ENCODE measurements at places on chromosomes 12 and 14. TPM values are rescaled to one million over a fixed set of nuclear protein-coding genes. Genes with fewer than 3 reads are reported as not detected.
A peak's percentile ranks its signal among the peaks of the same experiment; 100 is the strongest.

- H3K4me1 ChIP-seq: no peaks in the 10 kb centered on the region
- H3K27ac ChIP-seq: no peak overlapping the region
- DNase-seq: no peak
- H3K4me3 ChIP-seq: no peak overlapping the region
Observed at GRCh38 chr12:80299976-80300375, 144.1 kb upstream of the PTPRQ start.

GRCh38 chr14:68979722-68980451 is 785 bp upstream of the ACTN1 start:
- H3K27ac ChIP-seq: peak overlapping the region; percentile 94
- peak; percentile 50 for DNase-seq
- H3K4me1 ChIP-seq: peaks cover 54% of the 10 kb centered on the region

DNA sequence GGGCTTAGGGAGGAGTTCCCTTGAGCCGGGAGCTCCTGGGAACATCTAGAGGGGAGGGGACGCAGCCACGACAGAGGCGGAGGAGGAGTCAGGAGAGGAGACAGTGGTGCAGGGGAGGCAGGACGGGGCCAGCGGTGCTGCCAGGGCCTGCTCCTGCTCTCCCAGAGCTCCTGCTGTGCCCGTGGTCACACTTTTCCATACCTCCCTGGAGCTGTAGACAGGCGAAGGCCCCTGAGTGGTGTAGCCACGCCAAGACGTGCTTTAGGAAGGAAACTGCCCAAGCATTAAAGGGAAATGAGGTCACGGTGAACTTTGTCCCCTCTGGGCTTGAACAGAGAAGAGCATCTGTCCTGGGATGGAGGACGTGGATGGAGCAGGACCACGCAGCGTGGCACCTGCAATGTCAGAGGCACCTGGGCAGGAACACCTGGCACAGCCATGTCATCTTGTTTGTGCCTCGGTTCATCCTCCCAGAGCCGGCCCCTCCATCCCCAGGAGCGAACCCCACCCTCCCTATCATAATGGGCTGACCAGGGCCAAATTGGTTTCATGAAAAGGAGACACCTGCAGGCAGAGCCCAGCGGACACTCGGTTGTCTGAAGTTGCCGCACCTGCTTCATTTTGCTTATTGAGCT is 239.5 kb upstream of the SFSWAP start:
- no peaks in the 10 kb centered on the region for H3K36me3 ChIP-seq
- H3K27ac ChIP-seq: no peak overlapping the region
- peaks cover 59% of the 10 kb centered on the region for H3K27me3 ChIP-seq
- no peak for DNase-seq
- H3K4me1 ChIP-seq: no peaks in the 10 kb centered on the region

- no peaks in the 10 kb centered on the region for H3K27me3 ChIP-seq
- peaks cover 70% of the 10 kb centered on the region for H3K4me1 ChIP-seq
- peak; percentile 90 for DNase-seq
- peaks cover 28% of the 10 kb centered on the region for H3K36me3 ChIP-seq
- peak overlapping the region; percentile 98 for H3K27ac ChIP-seq
Observed at GRCh38 chr14:104735830-104736642, 12.0 kb downstream of the ADSS1 start.

DNA sequence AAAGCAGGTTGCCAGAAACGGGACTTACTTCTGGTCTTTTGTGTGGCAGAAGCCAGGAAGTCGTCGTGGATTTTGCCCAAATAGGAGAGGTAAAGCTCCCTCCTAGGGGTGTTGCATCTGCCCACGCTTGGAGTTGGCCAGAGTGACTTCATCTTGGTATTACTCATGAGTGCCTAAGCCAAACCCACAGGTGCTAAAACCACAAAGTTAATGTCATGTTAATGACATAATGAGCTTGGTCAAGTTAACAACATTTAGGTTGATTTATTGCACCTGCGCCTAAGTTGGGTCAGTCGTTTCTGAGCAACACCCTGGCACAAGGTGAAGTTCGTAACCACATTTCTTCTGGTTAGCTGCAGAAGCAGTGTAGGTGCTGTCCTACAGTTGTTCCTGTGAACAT is 225.2 kb downstream of the FUT8 start:
- H3K36me3 ChIP-seq: peaks cover 9% of the 10 kb centered on the region
- no peak for DNase-seq
- no peak overlapping the region for H3K4me3 ChIP-seq
- no peaks in the 10 kb centered on the region for H3K4me1 ChIP-seq
- H3K27ac ChIP-seq: no peak overlapping the region
- H3K27me3 ChIP-seq: no peaks in the 10 kb centered on the region

- no peaks in the 10 kb centered on the region for H3K4me1 ChIP-seq
Observed at GRCh38 chr12:34402228-34402898, 380.1 kb downstream of the ALG10 start.

DNA sequence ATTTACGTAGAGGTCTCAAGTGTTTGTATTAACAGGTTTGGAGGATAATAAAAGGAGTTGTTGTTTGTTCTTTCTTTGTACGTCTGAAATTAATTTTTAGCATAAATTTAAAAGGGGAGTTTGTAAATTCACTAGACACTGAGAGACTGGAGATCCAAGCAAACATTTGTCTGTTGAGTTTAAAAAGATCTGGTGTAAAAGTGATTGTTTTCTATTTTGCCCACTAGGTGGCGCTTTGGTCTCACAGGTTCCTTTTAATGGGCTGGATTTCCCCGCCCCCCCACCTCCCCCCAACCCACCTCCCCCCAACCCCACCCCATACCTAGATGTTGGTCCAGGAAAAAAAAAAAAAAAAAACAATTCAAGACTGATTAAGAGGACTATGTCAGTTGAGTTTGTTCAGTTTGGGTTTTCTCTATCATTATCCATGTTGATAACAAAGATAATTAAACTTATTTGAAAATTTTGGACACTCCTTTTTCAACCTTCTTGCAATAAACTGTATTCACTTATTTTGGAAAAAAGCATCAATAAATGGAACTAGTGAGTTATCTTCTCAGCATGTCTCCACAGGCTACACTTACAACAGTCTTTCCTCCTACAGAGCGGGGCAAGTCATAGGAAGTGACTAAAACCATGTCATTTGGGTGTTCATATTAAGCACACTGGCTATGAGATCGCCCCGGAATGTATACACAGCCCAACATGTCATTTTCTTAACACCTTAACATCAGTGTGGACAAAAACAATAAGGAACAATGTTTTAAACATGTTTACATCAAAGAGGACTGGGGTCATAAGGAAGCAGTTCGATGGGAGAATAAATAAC is 841.1 kb downstream of the NRXN3 start:
- no peaks in the 10 kb centered on the region for H3K4me1 ChIP-seq
- H3K27me3 ChIP-seq: peaks cover 10% of the 10 kb centered on the region
- H3K36me3 ChIP-seq: no peaks in the 10 kb centered on the region
- no peak overlapping the region for H3K4me3 ChIP-seq
- no peak overlapping the region for H3K27ac ChIP-seq

DNA sequence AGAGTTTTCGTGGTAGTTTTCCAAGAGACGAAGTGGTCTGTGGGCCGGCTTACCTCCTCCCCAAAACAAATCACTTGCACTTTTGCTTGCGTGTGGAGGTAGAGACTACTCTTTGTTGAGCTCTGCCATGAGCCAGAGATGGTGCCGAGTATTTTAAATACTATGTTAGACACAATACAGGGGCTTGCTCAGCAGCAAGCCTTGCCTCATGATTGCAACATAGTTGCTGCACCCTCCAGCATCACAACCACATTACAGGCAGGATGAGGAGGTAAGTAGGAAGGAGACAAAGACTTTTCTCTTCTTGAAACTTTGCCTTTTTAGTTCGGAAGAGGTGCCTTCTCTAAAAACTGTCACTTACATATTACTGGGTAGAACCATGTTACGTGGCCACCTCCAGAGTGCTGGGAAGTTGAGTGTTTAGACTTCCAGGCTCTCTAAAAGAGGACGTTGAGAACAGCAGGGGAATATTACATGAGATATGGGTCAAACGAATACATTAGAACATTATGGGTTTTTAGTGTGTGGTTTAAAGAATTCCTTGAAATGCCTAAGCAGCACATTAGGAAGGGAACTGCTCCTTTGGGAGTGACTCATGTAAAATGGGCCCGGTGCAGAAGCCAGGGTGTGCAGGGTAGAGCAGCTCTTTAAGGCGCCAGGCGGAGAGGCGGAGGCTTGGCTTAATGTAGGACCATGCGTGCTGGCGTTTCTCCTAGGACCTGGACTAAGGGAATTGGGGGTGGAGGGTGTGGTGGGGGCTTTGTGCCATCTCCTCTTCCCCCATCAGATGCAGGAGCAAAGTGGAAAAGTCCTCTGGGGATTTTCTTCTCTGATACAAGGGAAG is 110.6 kb upstream of the PRMT8 start:
- H3K27ac ChIP-seq: peak overlapping the region; percentile 28
- H3K4me1 ChIP-seq: peaks cover 16% of the 10 kb centered on the region
- no peak for DNase-seq
- no peaks in the 10 kb centered on the region for H3K27me3 ChIP-seq
- H3K4me3 ChIP-seq: no peak overlapping the region

Gene KRT73
- not detected for total RNA-seq

GRCh38 chr12:118922405-118922804 is 58.9 kb upstream of the SRRM4 start:
- no peaks in the 10 kb centered on the region for H3K36me3 ChIP-seq
- H3K27me3 ChIP-seq: peaks cover 56% of the 10 kb centered on the region
- no peak overlapping the region for H3K27ac ChIP-seq
